ENCODE measurements at places on chromosomes 7 and 10.

GRCh38 chr10:113692271-113692670 is 12.6 kb downstream of the CASP7 start:
- no peak for DNase-seq

- DNase-seq, result no peak
Observed at GRCh38 chr10:132689721-132690360, 96.1 kb downstream of the NKX6-2 start.

GRCh38 chr7:45923290-45923689 is 2.2 kb upstream of the IGFBP3 start:
- DNase-seq, result no peak

DNA sequence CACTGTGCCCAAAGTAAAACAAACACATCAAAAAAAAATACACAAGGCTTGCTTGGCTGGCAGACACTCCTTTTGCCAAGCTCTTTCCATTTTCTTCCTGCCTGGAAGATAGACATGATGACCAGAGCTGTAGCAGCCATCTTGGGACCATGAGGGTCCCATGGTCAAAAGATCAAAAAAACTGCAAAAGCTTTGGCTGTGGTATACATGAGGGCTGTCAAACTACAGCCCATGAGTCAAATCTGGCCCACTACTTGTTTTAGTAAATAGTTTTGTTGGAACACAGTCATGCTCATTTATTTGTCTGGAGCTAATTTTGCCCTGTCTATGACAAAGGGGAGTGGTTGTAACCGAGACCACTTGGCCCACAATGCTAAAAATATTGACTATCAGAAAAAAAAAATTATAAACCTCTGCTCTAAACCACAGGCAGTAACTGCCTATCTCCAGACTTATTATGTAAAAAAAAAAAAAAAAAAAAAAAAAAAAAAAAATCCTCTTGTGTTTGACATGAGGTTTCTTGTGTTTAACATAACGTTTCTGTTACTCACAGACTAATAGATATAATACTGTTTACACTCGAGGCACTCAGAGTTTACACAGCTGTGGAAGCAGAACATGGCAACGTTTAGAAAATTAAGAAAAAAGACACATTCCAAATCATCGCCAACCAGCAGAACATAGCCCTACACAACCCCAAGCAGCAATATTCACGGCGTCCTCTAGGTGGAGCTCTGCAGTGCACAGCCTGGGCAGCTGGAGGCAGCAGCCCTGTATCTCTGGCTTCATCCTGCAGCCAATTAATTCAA is 36.9 kb downstream of the ASB13 start:
- peak; percentile 67 for DNase-seq

- no peak for DNase-seq
Observed at GRCh38 chr7:69780379-69780778, 182.1 kb downstream of the AUTS2 start.

GRCh38 chr7:24455813-24456525 is 117.3 kb upstream of the PALS2 start:
- DNase-seq, result no peak

DNA sequence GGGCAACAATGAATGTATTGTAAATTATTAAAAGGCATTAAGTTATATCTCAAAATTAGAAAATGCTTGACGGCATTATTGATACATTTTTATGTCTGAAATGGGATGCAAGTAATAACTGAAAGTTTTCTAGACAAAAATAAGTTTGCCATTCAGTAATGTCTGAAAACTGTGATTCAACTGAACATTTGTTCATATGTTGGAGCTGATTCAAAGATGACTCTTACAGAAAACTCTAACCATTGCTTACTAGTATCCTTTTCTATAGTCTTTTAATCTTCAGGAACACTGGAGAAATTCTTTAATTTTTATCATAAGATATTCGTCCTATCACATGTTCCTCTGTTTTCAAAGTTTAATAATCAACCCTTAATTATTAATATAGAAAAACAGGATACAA is 71.1 kb upstream of the TFEC start:
- DNase-seq, result no peak

DNA sequence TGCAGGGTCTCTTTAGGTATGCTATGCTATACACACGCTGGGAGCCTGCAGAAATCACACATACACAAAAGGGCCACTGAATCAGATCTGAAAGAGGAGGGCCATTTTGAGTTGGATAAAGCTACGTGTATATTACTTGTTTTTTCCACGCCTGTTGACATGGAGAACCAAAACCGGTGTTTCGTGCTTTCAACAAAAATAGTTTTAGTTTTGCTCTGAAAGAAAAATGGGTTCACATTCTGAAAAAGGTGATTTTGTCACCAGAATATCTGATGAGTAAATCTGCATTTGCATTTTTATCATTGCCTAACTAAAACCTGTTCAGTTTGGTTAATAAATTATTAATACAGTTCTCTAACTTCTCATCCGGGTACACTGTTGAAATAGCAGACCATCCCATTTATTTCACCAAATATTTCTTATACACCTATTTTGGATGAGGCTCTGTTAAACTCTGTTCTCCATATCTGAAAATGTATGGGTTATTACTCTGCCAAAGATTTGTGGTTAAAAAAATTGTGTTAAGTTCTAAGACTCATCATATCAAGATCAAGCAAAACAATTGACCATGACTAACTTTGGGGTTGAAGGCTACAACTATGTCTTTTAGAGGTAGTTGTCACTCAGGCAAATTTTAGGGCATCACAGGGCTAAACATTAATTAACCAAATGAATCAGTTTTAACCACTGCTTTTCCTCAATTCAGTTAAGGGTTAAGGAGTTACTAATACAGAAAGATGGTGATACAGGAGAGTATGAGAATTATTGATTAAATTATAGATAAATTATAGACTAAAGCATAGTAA is 101.2 kb upstream of the RPA3 start:
- no peak for DNase-seq

DNA sequence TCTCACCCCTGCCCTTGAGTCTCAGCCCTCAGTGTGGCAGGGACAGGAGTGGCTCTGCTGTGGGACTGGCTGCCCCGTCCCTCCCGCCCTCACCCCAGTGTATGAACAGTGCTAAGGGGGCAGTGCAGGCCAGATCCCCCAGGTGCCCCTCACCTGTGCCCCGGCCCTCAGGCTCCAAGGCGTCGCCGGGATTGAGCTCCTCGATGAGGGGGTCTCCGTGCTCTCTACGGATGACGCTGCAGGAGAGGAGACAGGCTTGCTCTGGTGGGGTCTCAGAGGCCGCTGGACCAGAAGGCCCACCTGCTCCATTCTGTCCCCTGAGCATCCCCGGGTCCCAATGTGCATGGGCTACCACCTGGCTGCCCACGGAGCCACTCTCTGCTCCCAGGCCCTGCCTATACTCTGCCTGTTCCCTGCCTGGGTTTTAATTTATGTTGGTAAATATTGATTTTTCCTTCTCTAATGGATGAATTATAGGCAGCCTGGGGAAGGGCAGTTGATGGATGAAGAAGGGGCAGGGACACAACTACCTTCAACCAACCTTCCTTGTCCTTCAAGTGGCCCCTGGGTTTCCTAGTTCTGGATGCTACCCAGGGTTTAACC is 47.2 kb downstream of the GOLGA7B start:
- no peak for DNase-seq

DNA sequence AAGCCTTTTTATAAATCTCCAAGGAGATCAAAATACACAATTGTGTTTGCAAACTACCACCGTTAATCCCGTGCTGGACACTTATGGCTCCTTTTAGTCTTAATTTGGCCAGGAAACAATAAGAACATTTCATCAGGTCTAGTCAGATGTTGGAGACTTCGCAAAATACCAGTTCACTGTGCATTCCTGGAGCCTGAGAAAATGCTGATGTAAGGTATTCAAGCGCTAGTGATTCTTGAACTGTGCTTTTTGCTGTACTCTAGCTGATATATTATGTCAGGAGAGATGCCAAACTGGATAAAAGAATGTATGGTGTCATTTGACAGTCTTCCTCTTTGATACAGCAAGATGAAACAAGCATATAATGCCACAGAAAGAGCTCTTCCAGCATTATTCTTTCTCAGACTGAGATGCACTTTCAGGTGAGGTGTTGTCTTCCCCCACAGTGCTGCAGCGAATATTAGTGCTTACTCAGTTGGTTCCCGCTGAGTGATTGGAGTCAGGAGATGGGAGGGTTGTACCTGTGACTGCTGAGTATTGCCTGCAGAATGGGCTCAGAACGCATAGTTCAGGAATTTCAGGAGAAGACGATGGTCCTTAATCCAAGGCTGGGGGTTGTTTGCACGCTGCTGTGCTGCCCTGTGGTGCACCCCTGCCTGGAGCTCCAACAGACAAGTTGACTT is 59.2 kb downstream of the OGDH start:
- no peak for DNase-seq

DNA sequence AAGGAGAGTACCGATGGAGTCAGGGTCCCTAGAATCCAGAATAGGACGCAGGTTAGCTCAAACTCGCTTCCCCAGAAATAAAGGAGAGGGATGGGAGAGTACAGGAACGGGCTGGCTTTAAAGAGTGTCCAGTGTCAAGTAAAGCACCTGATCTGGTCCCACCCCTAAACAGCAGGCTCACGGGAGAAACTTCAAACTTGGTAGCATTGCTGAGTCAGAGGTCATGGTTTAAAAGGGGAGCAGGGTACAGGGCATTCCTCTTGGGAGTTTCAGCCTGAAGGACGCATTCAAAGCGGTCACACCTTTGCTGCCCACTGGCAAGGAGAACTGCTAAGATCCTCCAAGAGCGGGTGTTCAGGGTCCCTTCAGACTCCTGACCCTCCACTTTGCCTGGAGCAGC is 140.7 kb downstream of the GLI3 start:
- no peak for DNase-seq

GRCh38 chr7:95246831-95247370 is 77.4 kb downstream of the PON1 start:
- no peak for DNase-seq

- no peak for DNase-seq
Observed at GRCh38 chr10:132869621-132870020, 72.7 kb downstream of the CFAP46 start.

GRCh38 chr10:1044146-1044545 is 4.8 kb downstream of the IDI1 start:
- no peak for DNase-seq

DNA sequence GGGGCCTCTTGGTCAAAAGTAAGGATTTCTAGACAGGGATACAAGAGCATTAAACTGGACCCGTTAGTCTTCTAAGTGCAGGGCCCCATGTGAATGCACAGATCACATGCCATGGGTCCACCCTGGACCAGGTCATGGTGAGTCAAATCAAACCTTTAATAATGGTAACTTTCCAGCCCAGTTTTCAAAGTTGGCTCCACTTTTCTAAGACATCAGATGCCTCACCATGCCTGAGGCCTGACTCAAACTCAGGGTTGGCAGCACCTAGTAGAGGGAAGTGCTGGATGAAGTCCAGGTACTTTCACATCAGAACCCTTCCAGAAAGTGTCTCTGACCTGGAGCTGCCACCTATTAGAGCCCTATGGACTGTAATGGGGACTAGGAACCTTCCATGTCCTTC is 9.7 kb upstream of the SMIM30 start:
- no peak for DNase-seq

GRCh38 chr7:38311329-38311937 is 38.0 kb upstream of the TARP start:
- DNase-seq, result no peak

GRCh38 chr10:101939729-101940128 is 96.1 kb upstream of the KCNIP2 start:
- DNase-seq, result no peak

- no peak for DNase-seq
Observed at GRCh38 chr10:131312478-131312836, 936 bp upstream of the TCERG1L start.

- DNase-seq, result no peak
Observed at GRCh38 chr10:3787016-3787400, 2.0 kb upstream of the KLF6 start.

DNA sequence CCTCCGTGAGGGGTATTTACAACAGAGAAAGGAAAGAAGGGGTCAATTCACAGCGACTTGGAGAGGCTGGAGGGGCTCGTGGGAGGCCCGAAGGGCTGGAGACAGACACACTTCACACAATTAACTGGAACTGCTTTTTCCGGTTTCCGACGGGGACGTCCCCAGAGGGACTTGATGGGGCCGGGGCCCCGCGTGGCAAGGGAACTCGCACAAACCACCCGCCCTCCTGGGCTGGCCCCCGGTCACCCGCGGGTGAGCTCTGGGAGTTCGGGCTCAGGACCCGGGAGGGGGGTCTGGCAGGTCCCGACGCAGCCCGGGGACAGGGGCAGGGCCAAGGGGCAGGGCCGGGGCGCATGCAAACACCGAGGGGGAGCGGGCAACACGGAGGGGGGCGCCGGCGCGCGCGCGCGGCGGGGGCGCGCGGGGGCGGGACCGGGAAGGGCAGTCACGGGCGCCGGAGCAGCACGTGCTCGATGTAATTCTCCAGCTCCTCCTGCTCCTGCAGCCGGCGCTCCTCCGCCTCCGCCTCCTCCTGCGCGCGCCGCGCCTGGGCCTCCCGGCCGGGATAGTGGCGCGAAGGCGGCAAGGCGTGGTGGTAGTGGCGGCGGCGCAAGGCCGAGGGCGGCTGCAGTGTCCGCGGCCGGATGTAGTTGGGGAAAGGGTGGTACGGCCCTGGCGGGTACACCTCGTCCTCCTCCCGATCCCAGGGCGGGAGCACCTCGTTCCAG is 2.7 kb downstream of the VGF start:
- DNase-seq, result no peak

GRCh38 chr7:148914208-148914777 is 30.2 kb upstream of the EZH2 start:
- DNase-seq, result no peak

GRCh38 chr7:22356701-22357310 is at the start of gene RAPGEF5:
Gene RAPGEF5 (minus strand): TSS chr7:22357154. CDS start chr7:22357060, 94 bp downstream.
- no peak for DNase-seq

DNA sequence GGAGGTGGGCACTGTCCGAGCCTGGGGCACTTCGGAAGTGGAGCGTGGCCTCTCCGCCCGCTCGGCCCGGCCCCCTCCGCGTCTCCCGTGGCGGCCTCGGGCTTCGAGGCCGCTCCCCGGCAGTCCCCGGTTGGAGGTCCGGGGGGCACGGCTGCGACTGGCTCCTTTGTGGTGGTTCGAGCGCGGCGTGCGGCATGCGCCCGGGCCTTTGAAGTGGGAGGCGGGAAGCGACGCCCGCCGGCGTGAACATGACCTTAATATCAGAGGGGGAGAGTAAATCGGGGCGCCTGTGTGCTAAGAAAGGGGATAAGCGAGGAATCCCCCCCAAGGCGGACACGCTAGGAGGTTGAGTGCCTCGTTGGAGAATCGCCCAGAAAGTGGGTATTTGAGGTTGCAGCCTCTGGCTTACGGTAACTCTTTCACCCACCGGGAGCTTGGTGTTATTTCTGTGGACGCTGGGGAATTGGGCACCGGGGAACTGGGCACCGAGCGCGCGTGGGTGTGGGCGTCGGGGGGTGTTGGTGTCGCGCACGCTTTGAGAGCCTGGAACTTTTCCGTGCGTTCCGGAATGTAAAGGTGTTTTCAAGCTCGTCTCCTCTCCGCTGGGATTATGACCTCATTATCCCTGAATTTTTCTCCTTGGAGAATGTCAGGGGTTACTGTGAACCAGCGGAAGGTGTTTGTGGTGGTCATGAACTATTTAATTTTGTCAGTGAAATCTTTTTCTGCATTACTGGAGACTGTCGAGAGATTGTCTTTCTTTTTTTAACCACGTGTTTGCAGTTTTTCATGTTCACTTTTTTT is 660 bp downstream of the SUV39H2 start:
- peak; percentile 0 for DNase-seq

Data from activated naive CD8-positive, alpha-beta T cell treated with anti-CD3 and anti-CD28 coated beads, Interleukin-2, amount 50 U/mL, for 16 hours (primary cell).